Stimulated activated CD8-positive, alpha-beta memory T cell treated with anti-CD3 and anti-CD28 coated beads, Interleukin-4, amount 100 ng/mL, for 24 hours (primary cell): ENCODE measurements at places on chromosomes 16 and 17.

GRCh38 chr17:50638606-50638965 is 3.9 kb downstream of the ABCC3 start:
- no peak for DNase-seq

DNA sequence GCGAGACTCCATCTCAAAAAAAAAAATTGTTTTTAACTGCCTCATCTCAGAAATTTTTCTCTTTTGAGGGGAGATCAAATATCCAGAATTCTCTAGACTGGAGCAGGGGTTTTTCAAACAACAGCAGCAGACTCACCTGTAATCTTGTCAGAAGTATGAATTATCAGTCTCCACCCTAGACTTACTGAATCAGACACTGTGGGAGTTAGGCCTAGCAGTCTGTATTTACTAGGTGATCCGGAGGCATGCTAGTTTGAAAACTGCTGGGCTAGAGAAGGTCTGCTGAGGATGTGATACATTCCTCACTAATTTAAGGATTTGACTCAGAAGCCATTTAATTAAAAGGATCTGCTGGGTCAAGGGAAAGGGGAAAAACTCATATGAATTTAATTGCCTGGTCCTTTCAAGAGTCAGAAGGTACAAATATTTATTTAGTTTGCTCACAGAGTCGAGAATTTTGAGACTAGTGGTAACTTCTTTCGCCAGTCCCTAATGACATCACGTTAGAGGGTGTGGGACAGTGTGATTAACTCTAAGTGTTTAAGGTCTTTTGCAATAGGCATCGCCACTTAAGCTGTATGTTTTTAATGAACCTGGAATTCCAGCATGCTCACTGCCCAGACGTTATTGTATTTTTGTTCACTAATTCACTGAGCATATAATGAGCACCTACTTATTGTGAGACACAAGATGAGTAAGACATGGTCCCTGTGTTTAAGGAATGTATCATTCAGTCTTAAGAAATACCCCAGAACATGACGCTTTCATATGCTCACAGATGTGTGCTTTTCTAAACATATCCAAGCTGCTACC is 14.2 kb downstream of the ATP6V0A1 start:
- no peak for DNase-seq

DNA sequence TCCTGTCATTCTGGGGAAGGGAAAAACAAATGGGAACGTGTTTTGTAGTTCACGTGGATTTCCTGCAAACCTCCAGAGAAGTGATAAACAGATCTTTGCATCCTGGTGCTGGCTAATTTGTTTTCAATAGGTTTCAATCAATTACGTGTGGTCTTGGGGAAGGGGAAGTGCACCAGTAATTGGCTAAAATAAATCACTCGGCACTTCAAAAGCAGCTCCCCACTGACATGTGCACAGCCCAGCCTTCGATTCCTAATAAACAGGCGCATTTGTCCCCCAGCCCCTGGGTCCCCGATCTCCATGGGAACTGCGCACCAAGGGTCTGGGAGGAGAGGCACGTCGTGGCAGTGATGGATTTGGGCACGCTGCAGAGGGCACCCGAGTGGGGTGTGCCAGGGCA is 112.9 kb upstream of the GSE1 start:
- DNase-seq = no peak

- no peak for DNase-seq
These were observed 4.4 kb downstream of the ESRP2 start for GRCh38 chr16:68231384-68232136.

DNA sequence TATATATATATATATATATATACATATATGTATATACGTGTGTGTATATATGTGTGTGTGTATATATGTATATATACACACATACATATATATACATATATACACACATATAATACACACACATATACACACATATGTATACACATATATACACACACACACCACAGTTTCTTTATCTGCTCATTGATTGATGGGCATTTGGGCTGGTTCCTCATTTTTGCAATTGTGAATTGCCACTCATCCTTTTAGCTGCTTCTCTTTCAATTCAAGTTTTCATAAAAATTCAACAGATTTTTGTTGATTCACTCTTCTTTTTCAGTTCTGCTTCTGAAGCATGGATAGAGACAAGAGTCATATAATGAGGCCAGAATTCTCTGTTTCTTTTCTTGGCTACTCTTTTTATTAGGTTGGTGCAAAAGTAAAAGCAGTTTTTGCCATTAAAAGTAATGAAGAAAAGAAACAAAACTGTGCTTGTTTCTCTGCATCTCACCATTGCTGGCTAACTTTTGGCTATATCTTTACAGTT is 44.5 kb downstream of the SLFN5 start:
- DNase-seq = no peak

- no peak for DNase-seq
These were observed 238.9 kb upstream of the NLRP1 start for GRCh38 chr17:5823219-5823618.

- DNase-seq = no peak
These were observed 74.1 kb downstream of the NT5M start for GRCh38 chr17:17377071-17377967.

- DNase-seq = no peak
These were observed 88.0 kb downstream of the STXBP4 start for GRCh38 chr17:55056526-55056925.

GRCh38 chr16:64013856-64014255 is 1108.0 kb downstream of the CDH11 start:
- no peak for DNase-seq

- DNase-seq = no peak
These were observed 718.1 kb upstream of the EEF2KMT start for GRCh38 chr16:5815570-5816237.

GRCh38 chr17:69590671-69591070 is 176.2 kb downstream of the MAP2K6 start:
- DNase-seq = no peak

DNA sequence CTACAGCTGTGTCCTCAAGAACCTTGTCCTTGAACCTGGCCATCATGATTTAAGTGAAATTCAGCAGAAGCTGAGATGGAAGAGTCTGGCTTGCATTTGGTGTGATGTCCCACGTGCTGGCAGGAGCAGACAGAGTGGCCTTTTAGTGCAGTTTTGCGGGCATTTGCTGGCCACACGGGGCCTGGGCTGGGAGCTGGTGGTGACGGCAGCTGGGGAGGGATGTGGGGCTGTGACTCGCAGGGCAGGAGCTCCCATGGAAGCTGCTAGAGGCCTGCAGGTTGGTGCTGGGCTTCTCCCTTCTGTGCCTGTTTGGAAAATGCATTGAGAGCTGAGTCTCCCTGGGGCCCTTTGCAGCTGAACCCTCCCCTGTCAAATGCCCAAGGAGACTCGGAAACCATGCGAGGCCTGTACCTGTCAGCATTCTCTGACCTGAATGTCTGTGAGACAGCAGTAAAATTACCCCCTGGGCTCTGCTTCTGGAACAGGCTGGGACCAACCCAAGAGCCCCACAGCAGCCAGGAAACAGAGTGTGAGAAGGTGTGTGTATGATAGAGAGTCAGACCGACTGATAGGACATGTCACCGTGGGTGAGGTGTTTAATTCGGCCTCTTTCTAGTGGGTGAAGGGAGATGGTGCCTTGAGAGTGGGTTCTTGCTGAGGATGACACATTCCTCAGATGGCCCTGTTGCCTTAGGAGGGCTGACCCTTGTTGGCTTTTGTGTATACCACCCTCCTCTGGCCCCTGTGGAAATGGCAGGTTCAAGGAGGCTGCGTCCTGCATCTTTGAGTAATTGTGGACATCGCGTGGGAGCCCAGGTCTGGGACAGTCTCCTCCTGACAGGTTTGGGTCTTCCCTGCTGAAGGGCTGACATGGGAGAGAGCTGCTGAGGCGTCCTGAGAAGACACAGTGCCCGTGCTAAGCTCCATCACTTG is 145.5 kb downstream of the MSI2 start:
- DNase-seq = no peak

GRCh38 chr16:999677-1000076 is 18.1 kb downstream of the SOX8 start:
- DNase-seq = no peak

- no peak for DNase-seq
These were observed 8.2 kb downstream of the CRAMP1 start for GRCh38 chr16:1620391-1620790.

DNA sequence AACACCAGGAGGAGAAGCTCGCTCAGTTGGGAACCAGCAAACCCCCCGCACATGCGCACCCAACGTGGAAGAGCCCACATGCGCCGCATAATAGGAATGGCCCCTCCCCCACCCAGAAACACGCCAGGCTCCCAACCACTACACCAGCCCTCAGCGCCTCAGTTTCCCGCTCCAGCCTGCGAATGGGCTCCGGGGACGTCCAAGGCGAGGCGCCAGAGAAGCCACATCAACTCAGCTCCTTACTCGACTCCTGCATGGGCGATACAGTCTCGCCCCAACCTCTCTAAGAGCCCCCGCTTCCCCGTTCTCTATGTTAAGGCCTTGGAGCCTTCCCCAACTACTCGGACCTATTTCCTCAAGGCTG is 504 bp downstream of the SRSF1 start:
- peak; percentile 56 for DNase-seq

DNA sequence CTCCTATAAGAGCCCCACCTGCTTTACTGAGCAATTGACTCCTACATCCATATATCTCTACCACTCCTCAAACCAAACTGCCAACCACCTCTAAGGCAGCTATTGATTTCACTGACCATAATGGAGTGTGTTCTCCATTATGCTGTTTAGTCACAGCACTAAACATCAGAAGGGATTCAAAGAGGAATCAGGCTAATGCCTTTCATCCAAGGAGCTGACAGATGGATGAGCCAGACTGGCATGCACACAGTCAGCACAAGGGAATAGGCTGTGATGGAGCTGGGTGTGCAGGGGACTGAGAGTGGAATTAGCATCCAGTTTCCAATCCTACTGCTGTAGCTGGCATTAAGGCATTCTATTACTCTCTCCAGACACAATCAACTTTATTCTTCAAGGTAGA is 88.7 kb upstream of the CCL2 start:
- no peak for DNase-seq

DNA sequence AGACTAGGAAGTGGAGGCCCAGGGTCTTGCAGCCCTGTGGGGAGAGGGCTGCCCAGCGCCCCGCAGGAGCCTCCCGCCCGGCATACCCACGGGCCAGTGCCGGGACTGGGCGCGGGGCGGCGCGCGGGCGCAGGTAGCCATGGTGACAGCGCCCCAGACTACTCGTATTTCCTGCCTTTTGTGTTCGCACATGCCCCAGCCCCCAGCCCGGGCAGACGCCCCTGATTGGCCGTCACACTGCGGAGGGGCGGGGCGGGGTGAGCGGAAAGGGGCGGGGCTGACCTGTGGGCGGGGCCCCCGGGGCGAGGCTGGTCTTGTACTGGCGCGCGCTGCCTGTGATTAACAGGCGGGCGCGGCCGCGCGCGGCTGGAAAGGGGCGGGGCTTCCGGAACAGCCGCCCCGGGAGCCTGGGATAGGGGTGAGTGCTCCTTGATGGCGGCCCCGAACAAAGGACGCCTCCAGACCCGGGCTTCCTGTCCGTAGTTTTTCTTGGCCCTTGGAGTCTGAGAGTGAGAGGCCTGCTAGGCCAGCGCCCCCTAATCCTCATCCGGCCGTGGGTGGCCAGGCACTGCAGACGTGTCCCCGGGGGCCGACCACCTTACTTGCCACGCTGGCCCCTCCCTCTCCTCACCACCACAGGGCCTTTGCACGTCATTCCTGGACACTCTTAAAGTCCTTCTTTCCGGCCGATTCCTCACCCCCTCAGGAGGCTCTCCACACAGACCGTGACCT is 71.0 kb downstream of the RAI1 start:
- DNase-seq = peak; percentile 94

DNA sequence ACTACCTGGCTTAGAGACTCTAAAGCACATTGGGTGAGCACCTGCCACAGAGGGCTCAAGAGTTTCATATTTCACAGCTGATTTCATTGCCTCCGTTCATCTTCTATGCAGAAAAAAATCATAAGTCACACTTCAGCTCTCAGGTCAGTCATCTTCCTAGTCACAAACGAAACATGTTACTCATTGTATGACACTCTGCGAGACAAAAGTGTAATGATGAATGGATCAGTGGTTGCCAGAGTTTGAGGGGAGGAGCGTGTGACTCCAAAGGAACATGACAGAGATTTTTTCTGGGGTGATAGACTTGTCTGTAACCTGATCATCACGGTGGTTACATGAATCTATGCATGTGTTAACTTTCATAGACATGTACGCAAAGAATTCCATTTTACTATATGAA is 195.2 kb upstream of the CNTNAP4 start:
- DNase-seq = no peak

DNA sequence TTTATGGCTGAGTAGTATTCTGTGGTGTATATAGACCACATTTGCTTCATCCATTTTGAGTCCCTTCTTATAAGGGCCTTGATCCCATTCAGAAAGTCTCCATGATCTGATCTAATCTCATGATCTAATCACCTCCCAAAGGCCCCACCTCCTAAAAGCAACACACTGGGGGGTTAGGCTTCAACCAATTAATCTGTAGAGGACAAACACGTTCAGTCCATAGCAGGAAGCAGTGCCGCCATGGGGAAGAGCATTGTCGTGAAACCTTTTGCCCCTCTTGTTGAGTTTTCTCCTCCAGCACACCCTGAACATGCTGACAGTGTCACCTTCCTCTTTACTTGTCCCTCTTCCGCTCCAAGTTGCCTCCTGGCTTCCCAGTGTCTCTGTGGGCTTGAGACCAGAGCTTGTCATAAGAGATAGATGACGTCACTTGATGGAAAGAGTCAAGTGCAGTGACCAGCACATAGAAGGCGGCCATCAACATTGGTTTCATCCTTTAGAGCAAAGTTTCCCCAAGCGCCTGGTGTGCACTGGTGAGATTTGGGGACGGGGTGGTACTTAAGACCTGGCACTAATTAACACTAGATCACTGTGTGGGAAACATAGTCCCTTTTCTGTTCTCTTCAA is 74.1 kb downstream of the PRKCB start:
- no peak for DNase-seq

DNA sequence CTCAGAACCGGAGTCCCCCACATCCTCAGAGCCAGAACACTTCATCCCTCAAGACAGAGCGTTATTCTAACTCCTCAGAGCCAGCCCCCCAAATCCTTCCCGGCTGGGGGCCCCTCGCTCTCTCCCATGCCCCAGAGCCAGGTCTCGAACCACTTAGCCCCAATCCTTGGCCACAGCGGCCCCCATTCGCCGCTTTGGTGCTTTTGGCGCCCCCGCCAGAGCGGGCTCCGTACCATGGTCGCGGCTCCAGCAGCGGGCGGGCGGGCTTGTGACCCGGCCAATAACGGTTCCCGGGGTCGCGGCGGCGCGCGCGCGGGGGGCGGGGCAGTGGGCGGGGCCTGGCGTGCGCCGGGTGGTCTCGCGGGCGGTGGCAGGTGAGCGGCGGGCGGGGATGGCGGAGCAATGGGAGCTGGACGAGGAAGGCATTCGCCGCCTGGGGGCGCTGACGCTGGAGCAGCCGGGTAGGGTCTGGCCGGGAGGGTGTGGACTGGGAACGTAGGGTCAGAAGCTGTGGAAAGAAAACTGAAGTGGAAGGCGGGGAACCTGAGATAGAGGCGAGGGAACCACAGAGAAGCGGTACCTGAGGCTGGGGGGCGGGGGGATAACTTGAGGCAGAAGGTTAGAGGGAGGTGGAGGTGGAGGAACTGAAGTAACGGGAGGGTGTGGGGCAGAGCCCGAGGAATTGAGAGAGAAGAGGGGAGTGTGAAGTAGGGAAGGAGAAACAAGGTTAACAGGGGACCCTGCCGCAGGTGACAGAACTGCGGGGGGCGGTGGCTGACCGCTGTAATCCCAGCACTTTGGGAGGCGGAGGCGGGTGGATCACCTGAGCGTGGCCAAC is at the start of the genes KCTD19 and LRRC36:
Gene KCTD19, minus strand, starts transcription at position 270 of the 838 bp plus-strand sequence. Its CDS starts 34 bp downstream, at position 236.
Gene LRRC36, plus strand, starts transcription at position 344 of the 838 bp plus-strand sequence. Its CDS starts 48 bp downstream, at position 392.
- DNase-seq = peak; percentile 61
